Glutamatergic neuron (in vitro differentiated cells): ENCODE measurements at places on chromosomes 5 and 9. TPM values are rescaled to one million over a fixed set of nuclear protein-coding genes. Genes with fewer than 3 reads are reported as not detected.

LCN6 gene
- total RNA-seq: not detected

LHX3 gene
- 0.81 TPM for total RNA-seq

HAVCR1 gene
- not detected for total RNA-seq

WDR38 gene
- total RNA-seq: not detected

RGS7BP gene
- 0.27 TPM for total RNA-seq

DMRT2 gene
- total RNA-seq: 0.56 TPM

IFNK gene
- total RNA-seq: not detected

PLPPR1 gene
- total RNA-seq: 7.4 TPM

ENG gene
- total RNA-seq: not detected

GCNT4 gene
- total RNA-seq: 5.2 TPM

ALDOB gene
- total RNA-seq: not detected

GABRA1 gene
- total RNA-seq: not detected

PCDHGA3 gene
- total RNA-seq: 10.4 TPM

ANKRD34B gene
- not detected for total RNA-seq

LRRC14B gene
- not detected for total RNA-seq

GRM6 gene
- total RNA-seq: not detected

SOHLH1 gene
- total RNA-seq: not detected

LOX gene
- total RNA-seq: 0.27 TPM

SLC34A3 gene
- not detected for total RNA-seq

SMC2 gene
- 10.3 TPM for total RNA-seq

CD72 gene
- total RNA-seq: 4.9 TPM

CCDC112 gene
- total RNA-seq: 53.7 TPM
